ENCODE measurements at places on chromosomes 12 and 14. TPM values are rescaled to one million over a fixed set of nuclear protein-coding genes. Genes with fewer than 3 reads are reported as not detected.

Gene TSPAN11
- 1.0 TPM for total RNA-seq

Gene NTF3
- 0.50 TPM for total RNA-seq

Gene OAS2
- 2.9 TPM for total RNA-seq

Gene CCNB1IP1
- total RNA-seq: 36.9 TPM

Gene BRMS1L
- total RNA-seq: 2.8 TPM

Gene KLRC2
- not detected for total RNA-seq

Gene ERBB3
- total RNA-seq: 0.33 TPM

Gene TEAD4
- 5.7 TPM for total RNA-seq

Gene CYP46A1
- total RNA-seq: 0.29 TPM

Gene PMCH
- total RNA-seq: not detected

Gene RPL10L
- not detected for total RNA-seq

Gene FGFR1OP2
- total RNA-seq: 39.2 TPM

Gene KRT75
- total RNA-seq: not detected

Gene SNRPF
- total RNA-seq: 15.9 TPM

Gene EEA1
- 27.5 TPM for total RNA-seq

Gene KIF26A
- 0.15 TPM for total RNA-seq

Gene TBC1D30
- total RNA-seq: 0.29 TPM

Gene KLHL33
- 0.17 TPM for total RNA-seq

Gene RFX4
- total RNA-seq: not detected

Gene OTOGL
- under 0.01 TPM for total RNA-seq

Gene STX2
- total RNA-seq: 33.9 TPM

Gene PSMB11
- total RNA-seq: under 0.01 TPM

Gene CFAP251
- total RNA-seq: 4.8 TPM

Gene IL26
- total RNA-seq: not detected

Gene PTPN6
- total RNA-seq: under 0.01 TPM

Gene FAM90A1
- total RNA-seq: not detected

Gene COX14
- total RNA-seq: 26.0 TPM

Gene BCL11B
- under 0.01 TPM for total RNA-seq

Gene DIO2
- total RNA-seq: 16.1 TPM

Gene CHGA
- not detected for total RNA-seq

Gene MDGA2
- total RNA-seq: under 0.01 TPM

Gene LUM
- total RNA-seq: 202 TPM

Gene GRIP1
- not detected for total RNA-seq

Gene SLC25A3
- 928 TPM for total RNA-seq

Gene L2HGDH
- 7.4 TPM for total RNA-seq

Gene STRAP
- 117 TPM for total RNA-seq

Gene LMO3
- total RNA-seq: 2.0 TPM

Gene TBK1
- 36.5 TPM for total RNA-seq

Gene PLEKHG7
- not detected for total RNA-seq

Gene FGF6
- total RNA-seq: not detected

Gene RNF31
- 57.9 TPM for total RNA-seq

Gene SDS
- total RNA-seq: not detected

Gene TMEM30B
- total RNA-seq: 6.3 TPM

Gene GPR68
- 23.2 TPM for total RNA-seq

Gene OR4N5
- not detected for total RNA-seq

Gene ZDHHC22
- total RNA-seq: not detected

Gene KRT73
- total RNA-seq: not detected
